ENCODE measurements at places on chromosomes 6 and 20.
A peak's percentile ranks its signal among the peaks of the same experiment; 100 is the strongest.

DNA sequence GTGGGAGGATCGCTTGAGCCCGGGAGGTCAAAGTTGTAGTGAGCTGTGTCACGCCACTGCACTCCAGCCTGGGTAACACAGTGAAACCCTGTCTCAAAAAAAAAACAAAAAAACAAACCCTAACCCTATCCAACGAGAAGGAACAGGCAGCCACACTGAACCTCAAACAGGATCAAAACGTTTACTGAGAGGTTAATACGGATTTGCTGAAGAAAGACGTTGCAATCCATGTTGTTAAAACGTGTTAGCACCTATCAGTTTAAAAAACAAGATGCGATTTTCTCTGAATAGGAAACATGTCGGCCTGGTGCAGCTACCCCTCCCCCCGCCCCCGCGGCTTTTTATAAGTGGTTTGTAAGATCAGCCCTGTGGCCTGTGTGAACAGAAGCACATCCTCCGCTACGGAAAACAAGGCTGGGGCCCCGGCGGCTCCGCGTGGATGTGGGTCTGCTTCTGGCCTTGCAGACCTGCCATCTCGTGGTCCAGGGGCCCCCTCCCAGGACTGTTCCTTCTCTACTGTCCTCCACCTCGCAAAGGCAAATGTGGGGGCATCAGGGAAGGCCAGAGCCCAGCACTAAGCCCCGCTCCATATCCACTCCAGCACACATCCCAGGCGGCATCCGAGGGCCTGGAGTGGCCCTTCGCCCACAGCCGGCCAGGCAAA lies 11.4 kb downstream of the SLC2A4RG start:
- DNase-seq: no peak

GRCh38 chr6:80667006-80667405 lies 560.5 kb downstream of the BCKDHB start:
- DNase-seq: peak; percentile 20

GRCh38 chr6:5303682-5304081 lies 42.4 kb downstream of the FARS2 start:
- no peak for DNase-seq

GRCh38 chr6:49151461-49151860 lies 311.6 kb downstream of the MMUT start:
- DNase-seq: no peak

DNA sequence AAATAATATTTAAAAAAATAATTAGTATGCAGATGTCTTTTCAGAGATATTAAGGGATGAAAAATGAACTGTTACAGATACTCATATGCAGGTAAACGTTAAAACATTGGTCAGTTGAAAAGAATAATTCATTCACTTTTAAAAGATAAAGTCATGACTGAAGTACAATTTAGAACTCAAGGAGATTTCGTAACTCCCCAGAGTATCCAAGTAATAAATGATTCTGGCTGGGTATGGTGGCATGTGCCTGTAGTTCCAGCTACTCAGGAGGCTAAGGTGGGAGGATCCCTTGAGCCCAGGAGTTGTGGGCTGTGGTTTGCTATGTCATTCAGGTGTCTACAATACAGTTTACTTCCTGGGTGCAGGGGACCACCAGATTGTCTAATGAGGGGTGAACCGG lies 122.3 kb upstream of the TMEM181 start:
- no peak for DNase-seq

DNA sequence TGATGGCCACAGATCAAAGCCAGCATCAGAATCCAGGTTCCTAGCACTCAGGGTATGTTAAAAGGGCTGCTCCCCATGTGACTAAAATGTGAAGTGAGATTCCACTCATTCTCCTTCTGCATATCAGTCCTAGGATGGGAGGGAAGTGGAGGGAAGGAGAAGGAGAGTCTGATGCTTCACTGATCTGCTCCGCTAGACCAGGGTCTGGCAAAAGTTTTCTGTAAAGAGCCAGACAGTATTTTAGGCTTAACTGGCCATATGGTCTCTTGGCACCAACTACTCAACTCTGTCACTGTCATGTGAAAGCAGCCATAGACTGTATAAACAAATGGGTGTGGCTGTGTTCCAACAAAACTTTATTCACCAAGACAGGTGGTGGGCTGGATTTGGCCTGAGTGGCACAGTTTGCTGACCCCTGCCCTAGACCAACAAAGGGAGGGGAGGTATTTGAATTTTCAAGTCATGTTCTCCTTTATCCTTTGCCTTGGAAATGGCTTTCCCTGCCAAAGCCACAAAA lies 22.6 kb downstream of the GHRH start:
- DNase-seq: no peak

- no peak for DNase-seq
Measured at GRCh38 chr6:26155061-26155930, 68.1 kb downstream of the HFE start.

DNA sequence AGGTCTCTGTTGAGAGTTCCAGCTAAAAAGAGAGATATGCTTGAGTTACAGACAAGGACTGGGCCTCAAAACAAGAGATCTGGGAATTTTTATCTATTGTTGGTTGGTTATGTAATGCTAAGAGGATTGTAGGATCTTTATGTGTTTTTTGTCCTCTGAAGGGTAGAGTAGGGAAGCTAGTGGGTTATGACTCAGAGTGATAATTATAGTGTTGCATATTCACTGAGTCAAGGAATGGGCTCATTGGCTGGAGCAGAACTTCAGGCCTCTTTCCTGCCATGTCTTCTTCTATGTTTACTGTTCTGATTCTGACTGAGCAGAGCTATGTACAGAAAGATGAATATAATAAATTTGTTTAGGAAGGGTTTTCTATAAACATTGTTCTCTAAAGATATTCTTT lies 66.1 kb upstream of the NOX3 start:
- DNase-seq: no peak

DNA sequence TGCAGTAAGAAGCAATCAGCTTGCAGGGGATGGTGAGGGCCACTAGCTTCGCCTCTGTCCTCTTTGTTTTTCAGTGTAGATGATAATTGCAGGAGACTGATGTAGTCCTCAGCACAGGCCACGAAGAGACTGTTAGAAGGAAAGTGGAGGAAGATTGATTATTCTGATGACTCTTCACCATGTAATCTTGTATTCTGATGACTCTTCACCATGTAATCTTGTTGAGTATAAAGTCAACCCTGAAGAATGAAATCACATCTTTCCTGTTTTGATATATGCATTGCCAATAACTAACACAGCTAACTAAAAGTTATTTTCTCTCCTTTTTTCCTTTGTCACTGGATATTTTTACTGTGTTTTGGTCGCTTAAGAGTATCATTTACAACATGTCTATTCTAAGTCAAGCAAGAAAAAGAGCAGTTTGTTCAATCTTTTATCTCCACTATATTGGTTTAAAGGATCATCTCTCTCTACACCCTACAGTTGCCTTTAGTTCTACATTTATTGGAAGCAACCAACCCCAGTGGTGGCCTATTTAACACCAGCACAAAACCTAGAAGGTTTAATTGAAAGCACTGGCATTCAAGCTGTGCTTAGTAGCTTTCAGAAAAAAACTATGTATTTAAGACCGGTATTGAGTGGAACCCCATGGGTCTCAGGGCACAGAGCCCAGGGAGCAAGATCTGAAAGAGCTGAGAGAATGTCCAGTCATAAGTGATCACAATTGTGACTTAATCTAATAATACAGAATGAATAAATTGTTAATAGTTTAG lies 107.2 kb upstream of the BTBD3 start:
- DNase-seq: no peak
